ENCODE measurements at places on chromosomes 3 and 15.

DNA sequence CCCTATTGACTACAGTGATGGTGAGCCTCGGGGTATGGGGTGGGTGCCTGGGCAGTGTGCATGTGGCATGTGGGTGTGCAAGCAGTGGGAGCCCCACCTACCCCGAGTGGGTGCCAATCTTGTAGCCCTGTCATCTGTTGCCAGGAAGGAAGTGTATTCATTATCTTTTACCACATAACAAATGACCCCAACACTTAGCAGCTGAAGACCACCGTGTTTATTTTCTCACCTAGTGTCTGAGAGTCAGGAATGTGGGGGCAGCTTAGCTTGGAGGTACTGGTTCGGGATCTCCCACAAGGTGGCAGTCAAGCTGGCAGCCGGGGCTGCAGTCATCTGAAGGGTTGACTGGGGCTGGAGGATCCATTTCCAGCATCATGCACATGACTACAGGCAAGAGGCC, 21.7 kb downstream of the XYLB start:
- DNase-seq: no peak

- DNase-seq: no peak
Measured at GRCh38 chr15:80153900-80154299, 1.1 kb downstream of the FAH start.

DNA sequence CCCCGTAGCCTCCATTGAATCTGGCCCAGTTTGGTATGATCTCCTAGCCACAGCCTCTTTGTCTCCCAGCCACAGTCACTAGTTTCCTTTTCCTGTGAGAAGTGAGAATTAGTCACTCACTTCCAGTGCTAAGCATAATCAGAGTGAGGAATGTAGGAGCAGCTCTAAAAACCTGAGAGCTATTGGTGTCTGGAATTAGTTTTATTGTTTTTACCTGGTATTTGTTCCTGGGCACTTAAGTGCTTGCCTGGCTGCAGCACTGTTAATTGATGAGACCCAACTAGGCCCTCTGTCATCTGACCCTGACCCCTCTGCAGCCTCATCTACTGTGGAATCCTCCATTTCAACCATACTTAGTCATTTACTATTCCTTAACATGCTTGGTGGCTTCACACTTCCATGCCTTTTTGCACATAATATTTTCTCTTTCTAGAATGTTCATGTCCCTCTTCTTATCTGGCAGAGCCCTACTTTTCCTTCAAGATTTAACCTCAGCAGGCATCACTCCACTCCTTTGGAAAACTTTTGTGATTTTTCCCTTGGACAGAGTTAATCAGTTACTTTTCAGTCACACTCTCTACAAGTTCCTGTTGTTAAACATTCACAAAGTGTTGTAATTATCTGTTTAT, 48.8 kb downstream of the PDE8A start:
- DNase-seq: no peak

GRCh38 chr15:96462768-96463750, 132.6 kb downstream of the NR2F2 start:
- no peak for DNase-seq

DNA sequence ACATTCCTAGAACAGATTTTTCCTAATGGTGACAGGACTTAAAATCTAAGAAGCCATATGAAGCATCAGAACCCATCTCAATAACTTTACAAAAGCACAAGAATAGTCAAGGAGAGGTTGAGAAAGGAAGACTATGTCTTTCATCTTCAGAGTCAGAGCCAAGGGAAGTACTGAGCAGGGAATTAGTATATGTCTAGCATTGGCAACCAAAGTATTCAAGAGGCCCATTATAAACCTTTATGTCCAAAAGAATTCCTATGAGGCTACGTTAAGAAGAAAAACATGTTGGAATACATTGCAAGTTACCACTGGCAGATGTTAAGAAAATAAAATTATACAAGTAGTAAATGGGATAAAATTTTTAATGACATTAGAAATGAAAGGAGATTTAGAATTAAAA, 150.5 kb downstream of the MAGI1 start:
- no peak for DNase-seq

DNA sequence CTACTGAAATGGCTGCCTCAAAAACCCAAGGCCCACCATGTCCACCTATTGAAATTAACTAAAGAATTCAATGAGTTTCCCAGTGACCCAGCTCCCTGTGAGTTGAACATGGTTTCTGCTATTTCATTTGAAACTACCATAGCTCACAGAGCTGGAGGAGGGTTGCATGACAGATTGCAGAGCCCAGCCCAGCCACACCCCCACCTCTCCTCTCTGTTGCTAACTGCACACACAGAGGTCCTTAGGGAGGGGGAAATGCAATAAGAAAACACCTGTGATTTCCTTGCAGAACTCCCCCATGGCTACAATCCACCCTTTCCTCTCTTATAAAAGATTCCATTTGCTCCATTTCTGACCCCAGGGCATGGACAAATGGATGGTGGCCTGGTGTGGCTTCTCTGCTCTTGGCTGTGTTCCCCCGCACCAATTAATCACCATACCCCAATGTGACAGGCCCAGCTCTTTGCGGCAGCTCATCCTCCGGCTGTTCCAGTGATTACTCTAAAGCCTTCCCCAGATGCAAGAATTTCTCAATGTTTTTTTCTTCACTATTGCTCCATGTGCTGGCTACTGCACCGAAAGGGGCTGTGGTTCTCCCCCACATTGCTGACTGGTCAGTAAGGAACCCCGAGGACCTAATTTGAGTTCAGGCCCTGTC, 208.4 kb upstream of the KBTBD8 start:
- DNase-seq: no peak

Measured in heart left ventricle (tissue), 16 donors.